ENCODE measurements at places on chromosomes 11 and 22.

GRCh38 chr11:12540075-12540680 is 134.0 kb upstream of the TEAD1 start:
- no peak for DNase-seq

- no peak for DNase-seq
These were observed 159.1 kb upstream of the HSD17B12 start for GRCh38 chr11:43521471-43521870.

- no peak for DNase-seq
These were observed 157.3 kb downstream of the SWAP70 start for GRCh38 chr11:9821008-9821752.

DNA sequence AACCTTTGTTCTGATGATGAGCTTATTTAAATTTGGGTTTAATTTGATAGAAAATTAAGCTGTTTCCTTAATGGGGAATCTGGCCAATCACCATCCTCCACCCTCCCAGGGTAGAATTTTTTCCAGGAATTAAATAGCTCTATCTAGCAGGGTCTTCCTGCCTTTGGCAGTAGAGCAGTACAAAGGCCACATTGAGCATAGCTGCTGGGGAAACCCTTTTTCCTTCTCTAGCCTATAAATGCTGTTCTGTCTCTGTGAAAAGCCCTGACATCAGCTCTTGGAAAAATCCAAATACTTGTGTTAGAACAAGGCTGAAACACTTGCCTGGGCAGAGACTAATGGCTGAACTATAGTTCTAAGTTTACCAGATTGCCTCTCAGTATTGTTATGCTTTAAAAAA is 55.1 kb downstream of the ARHGEF12 start:
- no peak for DNase-seq

DNA sequence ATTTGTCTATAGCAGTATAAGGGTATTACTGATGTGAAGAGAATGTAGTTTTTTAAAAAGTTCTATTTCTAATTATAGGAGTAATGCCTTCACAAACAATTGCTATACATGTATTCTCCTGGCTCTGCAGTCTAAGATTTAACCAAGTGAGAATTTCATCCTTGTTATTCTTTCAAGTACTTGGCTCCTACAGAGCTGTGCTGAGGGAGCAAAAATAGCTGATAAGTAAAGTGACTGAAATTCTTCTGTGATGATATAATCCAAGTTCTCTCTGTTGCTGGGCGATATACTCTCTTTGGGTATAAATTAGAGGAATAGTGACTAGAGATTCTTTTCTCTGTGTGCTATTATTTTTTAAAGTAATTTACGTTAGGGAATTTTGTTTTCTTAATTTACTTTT is 68.0 kb downstream of the PGR start:
- DNase-seq = no peak

DNA sequence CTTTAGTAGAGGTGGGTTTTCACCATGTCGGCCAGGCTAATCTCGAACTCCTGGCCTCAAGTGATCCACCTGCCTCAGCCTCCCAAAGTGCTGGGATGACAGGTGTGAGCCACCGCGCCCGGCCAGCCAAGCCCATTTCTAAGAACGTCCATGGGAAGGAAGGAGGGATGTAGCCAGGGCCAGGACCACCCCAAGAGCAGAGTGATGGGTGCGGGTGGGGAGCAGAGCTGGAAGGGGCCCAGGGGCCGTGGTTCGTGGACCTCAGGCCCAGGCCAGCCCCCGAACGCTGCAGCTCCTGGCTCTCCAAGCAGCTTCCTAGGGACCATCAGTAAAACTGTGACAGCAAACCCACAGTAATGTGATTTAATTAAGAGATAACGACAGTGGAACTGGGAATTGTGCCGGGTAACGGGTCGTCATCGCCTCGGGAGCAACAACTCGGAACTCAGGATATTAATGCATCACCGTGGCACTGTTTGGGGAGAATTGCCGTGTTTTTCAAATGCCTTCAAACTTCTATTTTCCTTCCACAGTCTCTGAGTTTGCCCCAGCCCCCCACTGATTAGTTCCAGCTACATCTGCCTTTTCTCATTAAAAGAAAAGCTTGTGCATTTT is 74.3 kb downstream of the BRD1 start:
- no peak for DNase-seq

DNA sequence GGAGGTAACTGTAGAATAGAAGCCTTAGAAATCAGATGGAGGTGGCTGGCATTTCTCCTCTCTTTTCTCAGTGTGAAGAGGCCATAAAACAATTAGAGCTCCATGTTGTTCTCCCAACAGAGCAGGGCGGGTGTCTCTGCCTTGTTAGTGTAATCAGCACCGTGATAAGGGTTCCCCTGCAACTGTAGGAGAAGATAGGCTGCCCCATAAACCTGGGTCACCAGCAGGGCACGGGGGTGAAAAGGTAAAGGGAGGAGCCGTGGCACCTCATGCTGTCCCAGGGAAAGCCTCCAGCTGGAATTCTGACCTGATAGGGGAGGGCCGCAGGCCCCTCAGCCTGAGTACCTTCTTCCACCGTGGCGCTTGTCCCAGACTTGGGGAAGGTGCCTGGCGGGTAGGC is 68.7 kb downstream of the ISX start:
- DNase-seq = no peak

- DNase-seq = no peak
These were observed 1374.2 kb downstream of the FAM181B start for GRCh38 chr11:81359476-81359875.

GRCh38 chr11:75430714-75431532 is 2.1 kb downstream of the KLHL35 start:
- no peak for DNase-seq

DNA sequence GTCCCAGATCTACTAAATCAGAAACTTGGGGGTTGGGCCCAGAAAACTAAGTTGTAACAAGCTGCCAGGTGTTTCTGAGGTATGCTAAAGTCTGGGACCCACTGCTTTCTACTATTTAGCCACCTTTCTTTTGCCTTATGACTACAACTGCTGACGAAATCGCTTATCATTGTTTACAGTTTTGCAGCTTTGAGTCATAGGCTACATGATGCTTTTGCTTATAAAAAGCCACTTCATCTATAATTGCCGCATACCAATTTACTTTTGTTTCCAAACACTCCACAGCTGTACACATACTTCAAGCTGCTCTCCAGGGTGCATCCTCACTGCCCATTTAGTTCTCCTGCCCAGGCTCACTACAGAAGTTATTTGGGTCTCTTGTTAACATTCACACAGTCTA is 144.7 kb downstream of the ENTHD1 start:
- no peak for DNase-seq

DNA sequence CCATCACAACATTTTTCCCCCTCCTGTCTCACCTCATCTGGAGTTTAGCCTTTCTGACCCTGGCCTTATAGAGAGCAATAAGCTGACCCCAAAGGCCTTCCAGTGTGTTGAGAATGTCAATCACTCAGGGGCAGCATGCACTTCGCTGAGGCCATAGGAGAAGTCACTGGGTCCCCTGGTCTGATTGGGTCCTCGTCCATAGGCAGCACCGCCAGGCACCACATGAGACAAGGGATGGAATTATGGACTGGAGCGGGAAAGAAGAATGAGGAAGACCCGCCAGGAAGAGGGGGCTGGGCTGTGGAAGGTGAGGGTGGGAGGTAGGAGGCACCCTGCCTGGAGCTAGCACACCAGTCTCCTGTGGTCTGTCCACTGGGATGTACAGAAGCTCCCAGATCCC is 72.9 kb downstream of the DSCAML1 start:
- no peak for DNase-seq

DNA sequence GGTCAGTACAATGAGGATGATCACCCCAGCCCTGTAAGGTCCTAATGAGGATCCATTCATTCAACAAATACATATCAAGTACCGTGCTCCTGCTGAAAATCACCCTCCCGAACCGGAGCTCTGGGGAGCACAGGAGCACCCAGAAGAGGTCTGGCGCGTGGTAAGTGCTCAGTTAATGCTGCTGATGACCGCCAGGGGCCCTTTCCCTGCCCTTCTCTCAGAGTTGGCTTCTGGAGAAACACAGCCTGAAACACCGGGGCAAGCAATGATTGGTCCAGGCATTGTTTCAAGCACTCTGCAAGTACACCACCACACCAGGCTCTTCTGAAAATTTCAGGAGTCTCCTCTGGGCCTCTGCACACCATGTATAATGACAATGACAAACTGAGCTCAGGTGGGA is 3.8 kb upstream of the CCDC86 start:
- no peak for DNase-seq

DNA sequence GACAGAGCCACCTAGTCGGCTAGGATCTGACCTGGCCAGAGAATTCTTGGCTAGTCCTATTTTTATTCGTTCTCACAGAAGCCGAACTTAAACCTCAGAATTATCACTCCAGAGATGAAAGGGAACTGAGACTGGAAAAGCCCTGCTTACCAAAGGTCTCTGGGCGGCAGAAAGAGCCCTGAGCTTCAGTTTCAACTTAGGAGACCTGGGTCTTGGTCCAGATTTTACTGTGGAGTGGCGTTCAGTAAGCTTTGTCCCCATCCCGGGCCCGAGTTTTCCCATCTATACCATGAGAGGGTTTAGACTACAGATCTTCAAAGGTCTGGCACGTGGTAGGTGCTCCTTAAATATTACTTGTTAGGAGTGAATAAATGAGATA is 516 bp downstream of the NEU3 start:
- no peak for DNase-seq

DNA sequence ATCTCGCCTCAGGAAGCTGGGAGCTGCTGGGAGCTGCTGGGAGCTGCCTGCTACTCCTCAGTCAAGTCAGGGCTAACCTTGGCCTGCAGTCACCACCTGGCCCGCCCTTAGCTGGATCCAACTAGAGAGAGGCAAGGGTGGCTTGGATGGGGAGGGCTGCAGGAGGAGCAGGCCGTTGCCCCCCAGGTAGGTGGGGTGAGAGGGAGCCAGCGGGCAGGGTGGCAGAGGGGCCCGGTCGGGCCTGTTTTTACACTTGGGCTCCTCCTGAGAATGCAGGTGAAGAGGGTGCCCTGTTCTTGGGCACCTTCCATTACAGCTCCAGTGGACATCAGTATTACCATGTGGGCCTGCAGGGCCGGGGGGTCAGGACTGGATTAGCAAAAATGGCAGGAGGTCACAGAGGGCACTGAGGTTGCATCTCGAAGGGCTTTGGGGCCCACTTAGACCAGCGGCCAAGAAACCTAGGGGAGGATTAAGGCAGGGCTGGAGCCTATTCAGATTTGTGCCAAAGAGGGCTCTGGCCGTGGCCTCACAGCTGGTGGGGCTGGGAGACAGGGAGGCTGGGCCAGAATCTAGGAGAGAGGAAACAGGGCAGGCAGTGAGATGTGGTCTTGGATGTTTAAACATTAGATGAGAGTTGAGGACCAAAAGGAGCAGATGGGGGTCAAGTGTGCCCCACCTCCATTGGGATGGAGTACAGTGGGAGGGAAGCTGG is 60.8 kb upstream of the TTLL12 start:
- DNase-seq = no peak

DNA sequence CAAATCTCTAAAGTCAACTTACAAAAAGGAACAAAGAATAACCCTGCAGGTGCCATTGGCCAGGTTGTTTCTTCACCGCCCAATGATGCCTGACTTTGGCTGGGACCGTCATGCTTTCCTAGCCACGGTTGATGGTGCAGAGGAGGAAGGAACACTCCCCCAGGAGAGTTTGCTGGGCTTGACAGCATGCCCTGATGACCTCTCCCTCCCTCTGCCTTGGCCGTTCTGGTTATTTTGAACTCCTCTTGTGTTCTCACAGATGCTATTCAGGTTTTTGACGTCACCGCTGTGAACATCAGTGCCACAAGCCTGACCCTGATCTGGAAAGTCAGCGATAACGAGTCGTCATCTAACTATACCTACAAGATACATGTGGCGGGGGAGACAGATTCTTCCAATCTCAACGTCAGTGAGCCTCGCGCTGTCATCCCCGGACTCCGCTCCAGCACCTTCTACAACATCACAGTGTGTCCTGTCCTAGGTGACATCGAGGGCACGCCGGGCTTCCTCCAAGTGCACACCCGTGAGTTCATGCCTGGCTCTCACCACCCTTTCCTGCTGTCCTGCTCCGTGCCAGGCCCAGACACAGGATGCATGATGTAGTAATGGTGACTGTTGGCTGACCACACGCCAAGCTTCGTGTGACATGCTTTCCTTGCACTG is 89.0 kb upstream of the OR4B1 start:
- no peak for DNase-seq

- no peak for DNase-seq
These were observed 28.5 kb downstream of the ADORA2A start for GRCh38 chr22:24455751-24456426.

- DNase-seq = no peak
These were observed 61.0 kb downstream of the TNRC6B start for GRCh38 chr22:40238425-40239344.

GRCh38 chr11:110526323-110526722 is 96.6 kb downstream of the FDX1 start:
- DNase-seq = no peak

DNA sequence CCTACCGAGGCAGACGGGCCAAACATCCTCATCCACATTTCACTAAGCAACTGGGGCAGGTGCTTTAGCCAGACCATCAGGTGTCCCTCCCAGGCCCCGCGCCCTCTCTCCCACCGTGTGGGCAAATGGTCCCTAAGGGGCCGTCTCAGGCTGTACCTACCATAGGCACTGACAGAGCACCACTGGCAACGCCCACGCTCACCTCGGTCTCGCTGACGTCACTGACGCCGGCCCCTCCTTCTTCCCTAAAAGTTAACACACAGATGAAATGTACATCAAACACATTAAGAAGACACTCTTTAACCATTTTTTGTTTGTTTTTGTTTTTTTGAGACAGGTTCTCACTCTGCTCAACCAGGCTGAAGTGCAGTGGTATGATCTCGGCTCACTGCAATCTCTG is 9.4 kb downstream of the TTLL1 start:
- no peak for DNase-seq

- no peak for DNase-seq
These were observed 12.3 kb upstream of the TUB start for GRCh38 chr11:8068605-8069221.

DNA sequence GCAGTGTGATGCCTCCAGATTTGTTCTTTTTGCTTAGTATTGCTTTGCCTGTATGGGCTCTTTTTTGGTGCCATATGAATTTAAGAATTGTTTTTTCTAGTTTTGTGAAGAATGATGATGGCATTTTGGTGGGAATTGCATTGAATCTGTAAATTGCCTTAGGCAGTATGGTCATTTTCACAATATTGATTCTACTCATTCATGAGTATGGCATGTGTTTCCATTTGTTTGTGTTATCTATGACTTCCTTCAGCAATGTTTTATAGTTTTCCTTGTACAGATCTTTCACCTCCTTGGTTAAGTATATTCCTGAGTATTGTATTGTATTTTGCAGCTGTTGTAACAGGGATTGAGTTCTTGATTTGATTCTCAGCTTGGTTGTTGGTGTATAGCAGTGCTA is 18.3 kb upstream of the ZBED5 start:
- DNase-seq = no peak

- no peak for DNase-seq
These were observed 8.3 kb downstream of the FTH1 start for GRCh38 chr11:61959114-61959513.

- DNase-seq = no peak
These were observed 47.2 kb upstream of the MMP7 start for GRCh38 chr11:102577723-102578122.

- no peak for DNase-seq
These were observed 436.3 kb downstream of the DYNC2H1 start for GRCh38 chr11:103545551-103545950.

- DNase-seq = no peak
These were observed 3.2 kb upstream of the GNAZ start for GRCh38 chr22:23067023-23067650.
